GM12891 (cell line): ENCODE measurements at places on chromosomes 13 and 19.

GRCh38 chr13:68667863-68668262 lies 1437.7 kb upstream of the PCDH9 start:
- no peak for DNase-seq

GRCh38 chr19:22144394-22144793 lies 52.4 kb downstream of the ZNF676 start:
- no peak for DNase-seq

- no peak for DNase-seq
Measured at GRCh38 chr19:5480427-5480836, 25.2 kb downstream of the ZNRF4 start.

DNA sequence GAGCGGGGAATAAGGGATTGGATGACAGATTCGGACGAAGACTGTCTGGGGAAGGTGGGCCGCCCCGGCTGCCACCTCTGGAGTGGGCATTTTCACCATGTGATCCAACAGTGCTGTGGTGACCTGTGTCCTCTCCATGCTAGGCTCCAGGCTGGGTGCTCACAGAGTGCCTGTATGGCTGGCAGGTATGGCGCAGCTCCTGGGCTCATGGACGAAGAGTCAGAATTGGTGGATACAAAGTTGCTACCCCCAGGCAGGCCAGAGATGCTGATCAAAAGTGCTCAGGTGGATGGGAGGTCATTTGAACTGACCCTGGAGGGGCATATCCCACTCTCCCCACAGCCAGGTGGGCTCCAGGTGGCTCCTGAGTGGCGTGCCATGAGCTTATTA lies 111.3 kb upstream of the UQCRFS1 start:
- DNase-seq, result no peak

- DNase-seq, result no peak
Measured at GRCh38 chr13:33205804-33206221, 79.7 kb downstream of the STARD13 start.

- DNase-seq, result no peak
Measured at GRCh38 chr13:89066868-89067466, 1395.8 kb downstream of the SLITRK5 start.

DNA sequence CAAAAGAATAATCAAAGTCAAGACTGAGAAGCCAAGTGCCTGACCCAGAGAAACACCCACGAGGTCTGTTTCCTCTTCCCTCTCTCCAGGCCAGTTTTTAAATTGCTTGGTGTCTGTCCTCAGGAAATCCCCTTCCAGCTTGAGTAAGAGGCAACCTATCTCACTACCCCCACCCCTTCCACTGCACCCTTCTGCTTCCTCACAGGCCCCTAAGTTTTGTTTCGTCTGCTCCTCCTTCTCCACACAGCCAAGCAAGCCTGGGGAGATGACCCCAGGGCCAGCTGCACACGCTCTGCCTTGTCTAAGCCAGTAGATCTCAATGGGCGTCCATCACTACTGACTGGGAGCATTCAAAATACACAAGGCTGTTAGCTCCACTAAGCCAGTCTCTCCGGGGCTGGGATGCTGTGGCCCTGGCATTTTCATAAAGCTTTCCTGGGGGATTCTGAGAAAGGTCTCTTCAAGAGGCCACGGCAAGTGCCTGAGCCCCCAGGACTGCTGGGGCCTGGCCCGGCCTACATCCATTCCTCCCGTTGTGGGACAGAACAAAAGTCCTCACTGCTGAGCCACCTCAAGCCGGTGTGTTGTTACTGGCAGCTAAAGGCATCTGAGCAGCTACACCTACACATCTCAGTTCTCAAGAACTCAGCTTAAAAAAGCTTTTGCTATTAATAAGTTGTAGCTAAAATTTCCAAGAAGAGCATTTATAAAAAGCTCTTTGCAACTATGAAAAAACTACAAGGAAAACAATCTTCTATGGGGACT lies 14.9 kb upstream of the IL4I1 start:
- peak; percentile 66 for DNase-seq

DNA sequence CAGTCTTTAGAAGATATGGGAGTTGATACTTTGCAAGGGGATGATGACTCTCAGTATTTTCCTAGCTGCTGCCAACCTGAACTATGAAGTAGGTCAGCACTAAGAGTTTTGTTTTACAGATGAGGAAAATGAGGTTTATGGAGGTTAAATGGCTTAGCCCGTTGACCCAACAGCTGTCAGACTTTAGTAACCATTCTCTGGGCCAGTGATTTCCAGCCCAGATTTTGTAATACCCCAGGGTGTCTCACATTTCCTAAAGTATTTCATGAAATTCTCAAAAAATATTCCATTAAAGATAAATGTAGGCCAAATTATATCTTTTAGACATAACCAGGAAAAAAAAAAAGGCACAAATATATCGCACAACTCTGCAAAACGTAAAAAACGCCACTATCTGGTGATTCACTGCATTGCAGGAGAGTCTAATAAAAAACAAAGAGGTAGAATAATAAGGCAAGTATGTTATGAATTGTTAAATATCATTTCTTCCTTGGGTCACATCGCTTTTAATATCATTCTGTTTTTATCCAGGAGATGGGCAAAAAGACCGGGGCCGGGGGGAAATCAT lies 112.5 kb downstream of the DACH1 start:
- DNase-seq, result no peak

- DNase-seq, result no peak
Measured at GRCh38 chr19:2457394-2458037, 757 bp upstream of the LMNB2 start.

DNA sequence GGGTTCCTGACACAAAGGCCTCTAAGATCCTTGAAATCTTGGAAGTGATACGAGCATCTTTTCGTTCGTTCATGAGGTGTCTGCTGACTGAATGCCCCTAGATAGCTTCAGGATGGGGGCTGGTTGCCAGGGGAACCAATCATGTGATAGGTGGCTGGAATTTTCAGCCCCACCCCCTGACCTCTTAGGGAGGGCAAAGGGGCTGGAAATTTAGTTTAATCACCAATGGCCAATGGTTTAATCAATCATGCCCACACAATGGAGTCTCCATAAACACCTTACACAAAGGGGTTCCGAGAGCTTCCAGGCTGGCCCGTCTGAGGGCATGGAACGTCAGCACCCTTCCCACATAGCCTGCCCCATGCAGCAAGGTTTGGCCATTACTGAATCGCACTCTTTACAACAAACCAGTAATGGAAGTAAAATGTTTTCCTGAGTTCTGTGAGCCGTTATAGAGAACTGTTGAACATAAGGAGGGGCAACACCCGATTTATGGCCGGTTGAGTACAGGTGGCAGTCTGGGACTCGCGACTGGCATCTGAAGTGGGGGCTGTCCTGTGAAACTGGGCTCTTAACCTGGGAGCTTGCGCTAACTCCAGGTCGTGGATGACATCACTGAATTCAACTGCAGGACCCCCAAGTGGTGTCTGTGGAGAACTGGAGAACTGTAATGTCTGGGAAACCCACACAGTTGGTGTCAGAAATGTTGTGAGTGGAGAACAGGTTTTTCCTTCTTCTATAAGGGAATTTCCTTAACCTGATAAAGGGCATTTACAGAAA lies 25.6 kb downstream of the MLLT1 start:
- no peak for DNase-seq

DNA sequence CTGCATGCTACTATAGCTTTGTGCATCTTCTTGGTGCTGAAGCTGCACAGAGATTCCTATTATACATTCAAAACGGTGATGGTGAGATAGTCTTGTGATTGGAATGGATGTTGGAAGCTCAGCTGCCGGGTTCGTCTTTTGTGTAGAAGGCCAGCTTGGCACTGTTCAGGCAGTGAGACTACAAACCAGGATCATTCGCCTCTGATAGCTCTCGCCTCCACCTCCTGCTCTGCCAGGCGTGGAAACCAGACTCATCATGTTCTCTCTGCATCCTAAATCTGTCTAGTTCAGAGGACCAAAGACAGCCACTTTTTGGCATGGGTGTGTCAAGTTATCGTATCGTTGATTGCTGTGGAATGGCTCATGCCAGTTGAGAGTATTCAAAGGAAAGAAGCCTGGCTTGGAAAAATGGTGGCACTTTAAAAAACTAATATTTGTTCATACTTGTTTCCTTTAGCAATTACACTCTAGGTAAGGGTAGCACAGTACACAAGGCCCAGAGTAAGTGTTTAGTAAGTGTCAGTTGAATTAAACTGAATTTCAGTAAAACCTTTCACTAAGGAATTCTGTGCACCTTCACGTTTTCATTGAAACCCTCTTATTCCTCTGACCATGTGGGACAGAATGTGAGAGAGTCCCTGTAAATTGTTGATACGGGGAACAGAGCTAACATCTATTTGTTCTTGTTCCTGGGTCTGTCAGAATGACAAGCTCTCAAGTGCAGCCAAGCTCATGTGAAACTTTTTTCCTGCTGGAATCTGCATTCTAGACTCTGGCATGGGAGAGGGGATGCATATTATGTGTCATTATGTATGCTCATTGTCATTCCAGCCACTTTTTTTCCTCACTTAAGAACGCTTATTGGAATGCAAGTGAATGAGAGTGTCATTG lies 69.8 kb downstream of the DPY19L3 start:
- DNase-seq, result no peak

- DNase-seq, result no peak
Measured at GRCh38 chr13:92574499-92574898, 652.1 kb upstream of the GPC6 start.

DNA sequence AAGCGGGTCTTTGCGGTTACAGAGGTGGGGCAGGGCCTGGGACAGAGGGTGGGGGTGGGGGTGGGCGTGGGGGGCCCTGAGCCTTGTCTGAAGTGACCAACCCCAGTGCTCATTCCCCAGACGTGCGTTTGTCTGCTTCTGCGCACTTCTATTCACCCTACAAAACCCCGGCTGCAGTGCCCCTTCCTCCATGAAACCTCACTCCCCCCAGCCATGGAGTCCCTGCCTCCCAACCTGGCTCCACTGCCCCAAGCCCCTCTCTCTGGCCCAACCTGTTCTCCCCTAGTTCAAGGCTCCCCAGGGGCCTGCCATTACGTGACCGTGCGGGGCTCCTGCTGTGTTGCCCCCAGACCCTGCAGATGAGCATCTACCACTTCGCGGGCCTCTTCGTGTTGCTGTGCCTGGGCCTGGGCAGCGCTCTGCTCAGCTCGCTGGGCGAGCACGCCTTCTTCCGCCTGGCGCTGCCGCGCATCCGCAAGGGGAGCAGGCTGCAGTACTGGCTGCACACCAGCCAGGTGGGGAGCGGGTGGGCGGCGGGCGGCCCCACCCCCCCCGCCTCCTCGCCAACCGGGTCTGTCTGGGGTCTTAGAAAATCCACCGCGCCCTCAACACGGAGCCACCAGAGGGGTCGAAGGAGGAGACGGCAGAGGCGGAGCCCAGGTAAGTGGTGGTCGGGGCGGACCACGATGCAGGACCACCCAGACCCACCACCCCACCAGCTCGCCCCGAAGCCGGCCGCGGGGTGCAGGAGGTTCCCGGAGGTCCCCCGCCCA lies 8.2 kb downstream of the GRIN3B start:
- no peak for DNase-seq

DNA sequence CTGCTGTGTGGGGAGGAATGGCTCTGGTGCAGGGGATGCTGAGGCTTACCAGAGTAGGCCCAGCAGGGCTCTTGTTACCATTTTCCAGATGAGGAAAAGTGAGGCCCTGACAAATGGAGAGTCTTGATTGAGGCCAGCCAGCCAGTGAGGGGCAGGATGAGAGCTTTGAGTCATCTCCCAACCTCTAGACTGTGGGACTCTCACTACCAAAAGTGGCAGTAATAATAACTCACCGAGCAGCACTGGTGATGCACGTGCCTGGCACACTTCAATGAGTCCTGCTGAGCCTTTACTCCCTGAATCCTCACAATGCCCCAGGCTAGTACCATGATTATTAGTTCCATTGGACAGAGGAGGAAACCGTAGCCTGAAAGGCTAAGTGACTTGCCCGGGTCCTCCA lies 7.8 kb downstream of the CIC start:
- no peak for DNase-seq

DNA sequence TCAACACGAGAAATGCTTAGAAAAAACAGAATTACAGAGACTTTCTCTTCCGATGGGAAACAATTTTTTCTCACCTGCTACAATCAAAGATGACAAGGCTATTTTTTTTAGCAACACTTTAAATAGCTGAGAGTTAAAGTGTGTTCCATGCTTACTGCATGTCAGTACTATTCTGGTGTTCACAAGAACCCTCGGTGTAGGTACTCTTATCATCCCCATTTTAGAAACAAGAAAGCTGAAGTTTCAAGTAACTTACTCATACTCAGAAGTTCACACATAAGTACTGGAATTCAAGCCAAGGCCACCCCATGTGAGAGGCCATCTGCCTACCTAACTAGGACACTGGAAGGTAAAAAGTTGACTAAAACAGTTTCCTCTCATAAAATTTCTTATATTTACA lies 9.0 kb upstream of the TNFRSF19 start:
- DNase-seq, result no peak

DNA sequence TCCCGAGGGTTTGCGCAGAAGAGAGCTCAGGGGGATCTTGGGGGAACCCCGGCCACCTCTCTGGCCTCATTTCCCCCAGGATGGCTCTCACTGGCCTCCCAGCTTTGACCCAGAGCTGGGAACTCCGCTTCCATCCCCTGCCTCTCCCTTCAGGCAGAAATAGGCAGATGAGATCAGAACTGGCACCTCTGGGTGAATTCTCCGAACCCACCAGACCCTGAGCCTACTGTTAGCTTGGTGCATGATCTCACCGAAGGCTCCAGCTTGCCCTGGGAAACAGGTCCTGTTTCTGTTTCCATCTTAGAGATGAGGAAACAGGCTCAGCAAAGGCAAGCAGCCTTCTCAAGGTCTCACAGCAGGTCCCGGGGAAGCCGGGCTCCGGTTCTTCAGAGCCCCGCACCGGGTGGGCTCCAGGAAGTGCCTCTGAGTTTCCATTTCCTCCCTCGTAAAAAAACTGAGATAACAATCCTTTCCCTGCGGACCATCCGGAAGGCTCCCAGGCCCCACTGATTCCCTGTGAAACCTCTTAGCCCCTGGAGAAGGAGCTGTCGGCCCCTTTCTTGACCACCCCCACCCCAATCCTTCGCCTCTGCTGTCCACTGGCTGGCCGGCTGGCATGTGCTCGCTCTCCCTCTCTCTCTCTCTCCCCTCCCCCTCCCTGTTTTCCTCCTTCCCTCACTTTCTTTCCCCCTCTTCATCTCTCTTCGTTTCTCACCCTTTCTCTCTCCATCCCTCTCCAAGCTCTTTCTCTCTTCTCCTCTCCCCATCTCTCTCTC lies 2.1 kb downstream of the NECTIN2 start:
- no peak for DNase-seq

- DNase-seq, result no peak
Measured at GRCh38 chr13:32600890-32601289, 14.6 kb downstream of the PDS5B start.

- DNase-seq, result no peak
Measured at GRCh38 chr19:18501832-18502231, 20.0 kb downstream of the ELL start.

- no peak for DNase-seq
Measured at GRCh38 chr13:98451676-98452470, 125.0 kb downstream of the STK24 start.

GRCh38 chr13:90763476-90764150 lies 583.9 kb upstream of the MIR17HG start:
- DNase-seq, result no peak

- DNase-seq, result no peak
Measured at GRCh38 chr19:18905058-18905456, 9.1 kb upstream of the CERS1 start.

DNA sequence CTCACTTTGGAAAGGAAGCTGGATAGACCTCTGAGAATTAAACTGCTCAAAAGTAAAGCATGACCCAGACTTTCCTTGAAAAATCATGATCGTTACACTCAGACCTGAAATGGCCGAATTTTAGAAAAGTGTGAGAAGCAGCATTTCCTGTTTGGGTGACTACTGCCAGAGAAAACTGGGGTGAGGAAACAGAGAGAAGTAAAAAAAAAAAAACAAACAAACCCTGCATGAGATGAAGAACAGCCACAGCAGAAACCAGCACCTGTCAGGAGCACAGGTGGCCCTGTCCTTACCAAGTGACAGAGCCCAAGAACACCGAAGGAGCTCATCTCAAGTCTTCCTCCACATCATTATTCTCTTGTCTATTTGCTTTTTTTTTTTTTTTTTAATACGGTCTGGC lies 12.0 kb upstream of the ADPRHL1 start:
- no peak for DNase-seq
